ENCODE measurements at places on chromosomes 7 and 10.

GRCh38 chr7:33757563-33758165, 147.7 kb upstream of the BMPER start:
- peak; percentile 35 for DNase-seq

DNA sequence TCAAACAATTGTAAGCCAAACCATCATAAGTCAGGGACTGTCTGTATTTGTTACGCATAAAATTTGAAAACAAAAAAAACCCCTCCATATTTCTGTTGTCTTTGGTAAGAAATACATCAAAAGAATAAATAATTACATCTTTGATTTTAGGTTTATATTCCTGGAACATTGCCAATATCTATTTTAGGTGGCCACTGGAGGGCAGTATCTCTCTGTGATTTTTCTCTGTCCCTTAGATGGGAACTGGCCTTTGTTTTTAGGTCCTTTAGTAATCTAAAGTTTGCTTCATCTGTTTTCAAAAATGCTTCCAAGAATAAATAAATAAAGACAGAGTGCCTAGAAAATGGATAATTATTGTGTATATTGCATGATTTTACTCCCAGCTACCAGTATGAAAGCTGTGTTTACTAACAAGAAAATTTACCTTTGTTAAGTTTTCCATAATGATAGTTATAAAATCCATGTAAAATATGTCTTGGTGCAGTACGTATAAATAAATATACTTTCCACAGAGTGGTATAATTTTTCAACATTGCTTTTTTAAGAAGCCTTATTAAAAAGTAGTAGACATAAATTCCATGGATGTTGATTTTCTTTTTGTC, 64.2 kb downstream of the PHYHIPL start:
- DNase-seq: peak; percentile 9

DNA sequence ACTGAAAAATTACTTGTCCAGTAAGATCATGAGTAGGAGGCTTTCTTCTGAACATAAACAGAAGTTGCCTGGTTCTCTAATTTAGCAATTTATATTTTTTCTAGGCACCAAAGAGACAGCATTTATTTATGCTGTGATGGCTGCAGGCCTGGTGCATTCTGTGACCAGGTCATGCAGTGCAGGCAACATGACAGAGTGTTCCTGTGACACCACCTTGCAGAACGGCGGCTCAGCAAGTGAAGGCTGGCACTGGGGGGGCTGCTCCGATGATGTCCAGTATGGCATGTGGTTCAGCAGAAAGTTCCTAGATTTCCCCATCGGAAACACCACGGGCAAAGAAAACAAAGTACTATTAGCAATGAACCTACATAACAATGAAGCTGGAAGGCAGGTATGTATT, 2.8 kb downstream of the WNT16 start:
- DNase-seq: no peak

DNA sequence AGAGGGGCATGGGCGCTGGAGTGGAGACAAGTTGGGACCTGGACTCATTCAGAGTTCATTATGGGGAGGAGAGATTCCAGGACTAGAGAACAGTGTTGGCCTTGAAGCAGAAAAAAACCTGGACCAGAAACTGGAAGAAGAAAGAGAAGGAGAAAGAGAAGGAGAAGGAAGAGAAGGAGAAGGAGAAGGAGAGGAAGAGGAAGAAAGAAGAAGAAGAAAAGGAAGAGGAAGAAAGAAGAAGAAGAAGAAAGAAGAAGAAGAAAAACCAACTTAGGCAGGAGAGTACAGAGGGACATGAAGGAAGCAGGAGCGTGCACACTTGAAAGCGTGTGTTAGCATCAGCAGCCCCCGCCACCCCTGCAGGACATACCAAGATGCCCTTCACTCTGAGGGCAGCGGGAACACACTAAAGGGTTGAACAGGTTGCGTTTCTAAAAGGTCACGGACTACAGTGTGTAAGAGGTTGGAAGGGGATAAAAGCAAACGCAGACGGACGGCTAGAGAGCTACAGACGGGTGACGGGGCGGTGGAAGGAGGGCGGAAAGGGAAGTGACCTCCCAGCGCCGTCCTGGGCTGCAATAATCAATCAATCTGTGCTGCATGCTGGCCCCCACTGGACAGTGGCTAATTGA, 95.3 kb downstream of the SEC61G start:
- no peak for DNase-seq

DNA sequence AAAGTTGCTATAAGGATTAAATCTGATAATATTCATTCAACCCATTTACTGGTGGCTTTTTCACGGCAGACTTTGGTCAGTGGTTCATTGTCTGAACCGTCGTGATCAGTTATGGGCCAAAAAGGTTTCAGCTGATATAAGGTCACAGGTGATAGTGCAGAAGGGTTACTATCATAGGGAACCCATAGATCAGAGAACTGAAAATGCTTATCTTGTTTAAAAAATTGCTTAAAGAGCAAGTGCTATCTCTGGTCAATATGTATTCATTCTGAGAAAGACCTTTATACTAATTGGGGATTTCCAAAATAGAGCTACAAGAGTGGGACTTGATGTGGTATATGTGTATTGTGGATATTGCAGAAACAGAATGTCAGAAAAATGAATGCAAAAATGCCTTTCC, 147.8 kb upstream of the SEMA3E start:
- DNase-seq: no peak

- no peak for DNase-seq
Observed at GRCh38 chr10:122850705-122851640, 5.3 kb upstream of the CUZD1 start.

DNA sequence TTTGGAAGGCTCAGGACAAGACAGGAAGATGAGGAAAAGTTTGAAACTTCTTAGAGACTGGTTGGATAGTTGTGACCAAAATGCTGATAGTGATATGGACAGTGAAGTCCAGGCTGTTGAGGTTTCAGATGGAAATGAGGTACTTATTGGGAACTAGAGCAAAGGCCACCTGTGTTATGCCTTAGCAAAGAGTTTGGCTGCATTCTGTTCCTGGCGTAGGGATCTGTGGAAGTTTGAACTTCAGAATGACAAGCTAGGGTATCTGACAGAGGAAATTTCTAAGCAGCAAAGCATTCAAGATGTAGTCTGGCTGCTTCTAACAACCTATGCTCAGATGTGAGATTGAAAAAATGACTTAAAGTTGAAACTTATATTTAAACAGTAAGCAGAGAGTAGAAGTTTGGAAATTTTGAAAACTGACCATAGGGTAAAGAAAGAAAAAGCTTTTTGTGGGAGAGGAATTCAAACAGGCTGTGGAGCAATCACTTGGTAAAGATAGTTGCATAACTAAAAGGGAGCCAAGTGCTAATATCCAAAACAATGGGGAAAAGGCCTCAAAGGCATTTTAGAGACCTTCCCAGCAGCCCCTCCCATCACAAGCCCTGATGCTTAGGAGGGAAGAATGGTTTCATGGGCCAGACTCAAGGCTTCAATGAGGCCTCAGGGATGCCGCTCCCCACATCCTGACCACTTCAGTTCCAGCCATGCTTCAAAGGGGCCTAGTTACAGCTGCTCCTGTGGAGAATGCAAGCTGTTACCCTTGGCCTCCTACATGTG, 415.1 kb downstream of the INHBA start:
- no peak for DNase-seq

DNA sequence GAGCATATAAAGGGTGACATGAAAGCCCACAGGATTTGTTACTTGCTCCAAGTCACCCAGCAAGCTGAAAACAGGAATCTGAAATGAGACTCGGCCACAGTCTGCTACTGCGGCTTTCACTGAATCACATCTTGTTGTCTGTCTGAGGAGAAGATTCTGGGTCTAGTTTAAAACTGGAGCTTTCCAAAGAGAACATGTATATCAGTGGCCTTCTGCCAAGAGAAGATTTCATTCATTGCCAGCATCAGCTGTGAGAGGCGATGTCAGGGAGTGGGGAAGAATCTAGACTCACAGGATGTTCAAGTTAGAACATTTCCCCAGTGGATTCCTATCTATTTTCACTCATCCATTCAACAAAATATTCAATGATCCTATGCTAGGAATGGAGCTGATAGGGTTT, 122.8 kb downstream of the GALNT17 start:
- no peak for DNase-seq

GRCh38 chr10:112223725-112224124, 40.2 kb upstream of the GPAM start:
- no peak for DNase-seq

All from MV-4-11 (cell line).